ENCODE measurements at places on chromosomes 12 and 14.

GRCh38 chr14:105050551-105050897 lies 14.7 kb downstream of the GPR132 start:
- DNase-seq: no peak

DNA sequence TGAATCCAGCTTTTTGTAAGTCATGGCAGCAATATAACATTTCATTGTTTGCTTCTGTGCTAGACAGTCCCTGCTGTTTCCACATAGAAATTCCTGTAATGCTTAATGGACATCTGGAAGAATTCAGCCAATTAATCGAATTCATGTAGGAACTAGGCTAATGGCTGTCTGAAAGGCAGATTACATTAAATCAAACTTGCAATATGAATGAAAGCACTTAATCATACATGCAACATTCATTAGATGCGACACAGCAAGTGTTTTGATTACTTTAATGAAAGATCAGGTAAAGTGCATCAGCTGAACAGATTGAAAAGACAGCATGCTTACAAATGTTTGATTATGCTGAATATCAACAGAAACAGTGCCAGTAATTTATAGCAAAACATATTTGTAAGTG lies 24.1 kb upstream of the INSM2 start:
- no peak for DNase-seq

DNA sequence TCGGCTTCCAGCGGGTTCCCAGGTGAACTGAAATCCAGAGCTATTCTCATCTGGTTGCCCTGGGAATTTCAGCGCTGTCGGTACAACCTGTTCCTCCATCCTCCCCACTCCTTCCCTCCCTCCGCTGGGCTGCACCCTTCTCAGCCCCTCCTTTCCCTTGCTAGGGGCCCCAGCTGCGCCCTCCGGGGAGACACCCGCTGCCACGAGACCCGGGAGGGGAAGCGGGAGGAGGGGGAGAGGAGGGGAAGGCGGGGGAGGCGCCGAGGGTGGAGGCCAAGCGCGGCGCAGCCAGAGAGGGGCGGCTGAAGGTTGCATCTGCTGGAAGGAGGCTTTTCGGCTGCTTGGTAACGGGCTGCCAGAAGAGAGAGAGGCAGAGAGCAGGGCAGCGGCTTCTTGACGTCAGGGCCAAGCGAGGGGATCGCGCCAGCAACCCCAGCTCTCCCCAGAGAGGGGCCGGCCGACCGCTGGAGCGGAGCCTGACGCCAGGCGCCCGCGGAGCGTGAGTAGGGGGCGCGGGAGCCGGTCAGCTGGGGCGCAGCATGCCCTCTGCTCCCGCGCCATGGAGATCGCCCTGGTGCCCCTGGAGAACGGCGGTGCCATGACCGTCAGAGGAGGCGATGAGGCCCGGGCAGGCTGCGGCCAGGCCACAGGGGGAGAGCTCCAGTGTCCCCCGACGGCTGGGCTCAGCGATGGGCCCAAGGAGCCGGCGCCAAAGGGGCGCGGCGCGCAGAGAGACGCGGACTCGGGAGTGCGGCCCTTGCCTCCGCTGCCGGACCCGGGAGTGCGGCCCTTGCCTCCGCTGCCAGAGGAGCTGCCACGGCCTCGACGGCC lies at the start of gene KCNA5:
Gene KCNA5, plus strand, starts transcription at position 291 of the 831 bp plus-strand sequence. Its CDS starts 269 bp downstream, at position 560.
- DNase-seq: no peak

DNA sequence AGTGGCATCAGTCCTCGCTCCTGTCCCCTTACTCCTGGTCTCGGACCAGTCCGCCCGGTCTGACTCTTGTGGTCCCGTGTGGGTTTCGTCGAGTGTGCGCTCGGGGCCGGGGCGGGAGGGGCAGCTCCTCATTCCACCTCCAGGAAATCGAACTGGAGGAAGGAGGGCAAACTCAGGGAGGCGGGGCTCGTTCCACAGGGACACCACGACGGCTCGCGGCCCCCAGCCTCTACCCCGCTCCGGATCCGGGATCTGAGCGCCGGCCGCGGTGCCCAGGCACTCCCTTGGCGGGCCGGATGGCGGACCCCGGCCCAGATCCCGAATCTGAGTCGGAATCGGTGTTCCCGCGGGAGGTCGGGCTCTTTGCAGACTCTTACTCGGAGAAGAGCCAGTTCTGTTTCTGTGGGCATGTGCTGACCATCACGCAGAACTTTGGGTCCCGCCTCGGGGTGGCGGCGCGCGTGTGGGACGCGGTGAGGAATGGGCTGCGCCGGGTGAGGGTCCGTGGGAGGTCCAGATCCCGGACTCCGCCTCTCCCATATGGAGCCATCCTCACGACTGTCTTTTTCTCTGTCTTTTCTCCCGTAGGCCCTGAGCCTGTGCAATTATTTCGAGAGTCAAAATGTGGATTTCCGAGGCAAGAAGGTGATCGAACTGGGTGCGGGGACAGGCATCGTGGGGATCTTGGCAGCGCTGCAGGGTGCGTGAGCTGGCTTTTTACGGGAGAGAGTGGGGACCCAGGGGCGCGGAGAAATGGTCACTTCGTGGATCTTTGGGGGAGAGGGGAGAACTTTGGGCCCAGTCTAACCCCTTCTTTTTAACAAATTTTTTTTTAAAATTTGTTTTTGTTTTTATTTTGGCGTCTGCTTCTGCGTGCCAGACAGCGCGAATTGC lies at the start of gene EEF1AKMT3:
Gene EEF1AKMT3, plus strand, starts transcription at position 186 of the 894 bp plus-strand sequence. Its CDS starts 111 bp downstream, at position 297.
- no peak for DNase-seq

DNA sequence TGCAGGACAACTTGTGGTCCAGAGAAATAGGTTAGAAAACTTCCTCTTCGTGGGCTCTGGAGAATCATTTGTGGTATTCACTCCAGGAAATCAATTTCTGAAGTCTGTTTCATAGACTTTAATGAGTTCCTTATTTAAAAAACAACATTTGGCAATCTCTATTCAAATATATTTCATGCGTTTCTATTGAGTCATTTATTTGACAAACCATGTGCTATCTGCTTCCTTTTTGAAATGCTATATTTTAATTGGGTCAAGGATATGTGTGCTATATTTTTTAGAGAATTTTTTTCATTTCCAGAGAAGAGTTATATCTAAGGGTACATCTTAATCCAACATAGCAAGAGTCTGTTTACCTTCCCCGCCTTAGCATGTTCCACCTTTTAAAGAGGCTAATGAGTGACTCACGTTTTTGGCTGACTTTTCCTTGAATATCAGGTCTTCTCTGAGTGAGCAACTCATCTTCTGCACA lies 252.4 kb upstream of the EGLN3 start:
- no peak for DNase-seq

GRCh38 chr12:62249419-62249818 lies 10.8 kb upstream of the USP15 start:
- DNase-seq: no peak

DNA sequence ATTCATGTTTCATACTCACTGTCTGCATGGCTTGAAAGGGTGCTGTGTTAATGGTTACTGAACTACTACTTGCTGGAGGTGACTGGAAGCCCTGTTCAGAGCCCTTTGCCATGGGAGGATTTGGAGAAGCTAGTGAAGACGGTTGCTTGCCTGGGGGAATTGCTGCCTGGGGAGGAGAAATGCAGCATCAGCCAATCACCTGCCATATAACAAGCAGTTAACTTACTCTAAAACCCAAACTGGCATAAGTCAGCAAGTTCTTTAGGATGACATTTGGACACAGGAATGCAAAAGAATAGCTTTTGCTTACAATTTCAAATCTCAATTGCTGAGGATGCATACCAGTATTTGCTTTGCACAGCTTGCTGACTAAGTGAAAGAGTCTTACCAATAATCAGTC lies 23.4 kb upstream of the IPO8 start:
- DNase-seq: no peak

DNA sequence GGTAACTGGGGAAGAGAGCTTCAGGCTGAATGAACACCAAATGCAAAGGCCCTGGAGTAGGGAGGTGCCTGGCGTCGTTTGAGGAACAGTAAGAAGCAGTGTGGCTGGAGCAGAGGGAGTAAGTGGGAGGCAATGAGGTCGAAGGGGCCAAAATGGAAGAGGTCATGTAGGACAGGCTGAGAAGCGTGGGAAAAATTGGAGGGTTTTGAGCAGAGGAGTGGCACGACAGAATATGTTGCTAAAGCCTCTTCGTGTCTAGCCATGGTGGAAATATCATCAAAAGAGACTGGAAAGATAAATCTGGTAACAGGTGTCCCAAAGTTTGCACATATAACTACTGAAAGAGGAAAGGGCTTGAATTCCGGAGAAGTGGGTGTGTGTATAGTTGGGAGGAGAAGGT lies 1.9 kb downstream of the TRIM9 start:
- no peak for DNase-seq

DNA sequence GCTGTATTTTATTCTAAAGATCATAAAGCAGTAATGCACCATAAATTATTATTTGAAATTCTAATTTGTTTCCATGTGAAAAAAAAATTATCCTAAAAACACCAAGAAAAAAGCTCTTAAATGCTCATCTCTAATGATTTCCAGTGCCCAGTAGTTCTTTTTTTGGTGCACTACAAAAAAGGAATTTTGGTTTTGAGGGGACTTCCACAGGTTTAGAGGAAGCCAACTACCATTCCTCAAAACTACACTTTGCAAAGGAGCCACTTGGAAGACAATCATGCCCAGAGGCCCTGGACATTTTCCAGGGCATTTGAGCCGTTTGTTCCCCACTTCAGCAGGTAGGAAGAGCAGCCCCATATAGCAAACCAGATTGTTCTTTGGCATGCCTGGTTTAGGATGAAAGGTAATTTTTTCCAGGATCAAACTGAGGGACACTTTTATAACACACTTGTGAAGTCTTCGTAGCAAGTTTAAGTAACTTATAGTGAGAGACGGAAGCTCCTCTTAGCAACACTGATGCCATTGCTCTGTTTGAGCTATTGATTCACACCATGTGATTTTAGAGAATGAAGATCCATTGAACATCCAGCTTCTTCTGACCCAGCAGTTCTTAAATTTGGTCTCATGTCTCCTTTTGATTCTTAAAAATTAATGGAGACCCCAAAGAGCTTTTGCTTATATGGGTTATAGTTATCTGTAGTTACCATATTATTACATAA lies 187.9 kb downstream of the ETV6 start:
- no peak for DNase-seq

DNA sequence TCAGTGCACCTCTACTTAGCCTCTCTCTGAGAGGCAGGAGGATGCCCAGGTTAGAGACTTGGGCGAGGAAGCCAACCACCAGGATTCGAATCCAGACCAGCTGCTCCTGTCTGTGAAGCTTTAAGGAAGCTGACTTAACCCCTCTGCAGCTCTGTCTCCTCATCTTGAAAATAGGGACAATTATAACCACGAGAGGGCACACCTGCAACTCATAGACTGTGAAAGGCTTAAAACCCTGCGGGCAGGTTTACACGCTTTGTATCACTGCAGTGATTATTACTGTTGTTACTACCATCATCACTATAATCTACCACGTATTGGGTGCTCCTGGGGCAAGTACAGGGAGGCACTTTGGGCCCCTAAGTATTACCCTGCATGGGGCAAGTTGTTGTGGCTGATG lies 379.8 kb downstream of the VRK1 start:
- DNase-seq: no peak

- DNase-seq: no peak
These were observed 1.4 kb downstream of the C1RL start for GRCh38 chr12:7107636-7108002.

- no peak for DNase-seq
These were observed 41.8 kb upstream of the DCD start for GRCh38 chr12:54689984-54690383.

DNA sequence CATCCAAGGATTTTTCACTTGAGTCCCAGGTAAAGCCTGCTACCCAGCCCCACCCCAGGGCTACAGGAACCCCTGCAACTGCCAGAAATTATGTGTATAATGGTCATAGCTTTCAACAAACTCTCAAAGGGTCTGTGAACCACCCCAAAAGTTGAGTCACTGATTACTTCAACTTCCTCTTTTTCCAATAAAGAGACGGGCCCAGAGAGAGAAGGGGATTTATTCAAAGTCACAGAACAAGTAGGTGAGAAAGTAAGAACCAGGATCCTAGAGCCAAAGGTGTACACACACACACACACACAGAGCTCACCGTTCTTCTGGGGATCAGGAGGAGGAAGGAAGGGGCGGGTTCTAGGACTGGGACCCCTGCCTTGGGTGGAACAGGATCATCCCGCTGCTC lies 4.8 kb upstream of the ITPK1 start:
- no peak for DNase-seq

DNA sequence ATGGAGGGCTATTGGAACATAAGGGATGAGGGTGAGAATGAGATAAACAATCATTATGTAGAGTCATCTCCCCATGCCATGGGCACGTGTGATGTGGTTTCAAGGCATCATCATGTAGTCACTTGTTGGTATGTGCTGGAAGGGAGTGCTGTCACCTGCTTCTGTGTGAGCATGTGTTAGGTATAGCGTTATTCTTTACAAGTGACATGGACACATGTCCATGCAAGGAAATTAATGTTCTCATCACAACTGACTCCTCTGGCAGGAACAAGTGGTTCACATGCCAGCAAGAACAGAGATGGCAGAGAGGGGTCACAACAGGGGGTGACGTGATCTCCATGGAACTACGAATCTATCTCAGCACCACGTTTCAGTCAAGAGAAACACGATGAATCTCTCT lies 815.8 kb downstream of the BCL11B start:
- no peak for DNase-seq

DNA sequence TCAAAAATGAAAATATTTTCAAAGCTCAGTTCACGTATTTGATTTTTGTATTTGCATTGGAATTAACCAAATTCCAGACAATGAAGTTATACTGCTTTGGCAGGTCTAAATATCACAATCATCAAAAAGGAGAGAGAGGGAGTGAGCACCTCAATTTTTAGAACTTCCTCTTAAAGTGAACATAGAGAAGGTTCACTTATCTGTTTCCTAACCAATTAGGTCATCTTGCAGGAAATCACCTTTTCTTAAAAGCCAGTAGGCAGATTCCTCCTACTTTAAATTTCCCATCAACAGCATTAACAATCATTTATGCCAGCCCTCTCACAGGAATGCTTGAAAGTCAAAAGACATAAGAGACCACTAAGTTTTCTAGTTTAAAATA lies 388.7 kb downstream of the ZFP36L1 start:
- DNase-seq: no peak

GRCh38 chr12:122081697-122082221 lies 3.2 kb downstream of the MLXIP start:
- no peak for DNase-seq

- DNase-seq: no peak
These were observed 155.1 kb upstream of the HMGA2 start for GRCh38 chr12:65668981-65669695.

DNA sequence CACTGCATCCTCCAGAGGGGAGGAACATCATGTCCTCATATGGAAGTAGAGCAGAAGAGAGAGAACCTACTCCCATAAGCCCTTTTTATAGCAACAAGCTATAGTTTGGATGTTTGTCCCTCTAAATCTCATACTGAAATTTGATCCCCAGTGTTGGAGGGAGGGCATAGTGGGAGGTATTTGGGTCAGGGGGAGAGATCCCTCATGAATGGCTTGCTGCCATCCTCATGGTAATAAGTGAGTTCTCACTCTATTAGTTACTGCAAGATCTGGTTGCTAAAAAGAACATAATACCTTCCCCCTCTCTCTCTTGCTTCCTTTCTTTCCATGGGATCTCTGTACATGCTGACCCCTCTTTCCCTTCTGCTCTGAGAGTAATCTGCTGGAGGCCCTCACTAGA lies 93.9 kb downstream of the RPAP3 start:
- no peak for DNase-seq

DNA sequence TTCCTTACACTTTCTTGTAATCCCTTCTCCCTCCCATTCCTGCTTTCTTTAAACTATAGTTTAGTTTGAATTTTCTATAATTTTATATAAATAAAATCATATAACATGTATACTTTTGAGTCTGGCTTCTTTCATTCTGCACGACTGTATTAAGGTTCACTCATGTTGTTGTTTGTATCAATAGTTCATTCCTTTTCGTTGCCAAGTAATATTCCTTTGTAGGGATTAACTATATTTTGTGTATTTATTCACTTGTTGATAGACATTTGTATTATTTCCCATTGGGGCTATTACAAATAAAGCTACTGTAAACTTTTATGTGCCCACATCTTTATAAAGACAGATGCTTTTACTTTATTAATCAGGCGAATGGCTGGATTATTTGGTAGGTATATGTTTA lies 39.4 kb upstream of the TBC1D15 start:
- no peak for DNase-seq
